ENCODE measurements at places on chromosomes 12 and 14.

GRCh38 chr14:81157431-81157830, 63.3 kb downstream of the GTF2A1 start:
- DNase-seq, result no peak

DNA sequence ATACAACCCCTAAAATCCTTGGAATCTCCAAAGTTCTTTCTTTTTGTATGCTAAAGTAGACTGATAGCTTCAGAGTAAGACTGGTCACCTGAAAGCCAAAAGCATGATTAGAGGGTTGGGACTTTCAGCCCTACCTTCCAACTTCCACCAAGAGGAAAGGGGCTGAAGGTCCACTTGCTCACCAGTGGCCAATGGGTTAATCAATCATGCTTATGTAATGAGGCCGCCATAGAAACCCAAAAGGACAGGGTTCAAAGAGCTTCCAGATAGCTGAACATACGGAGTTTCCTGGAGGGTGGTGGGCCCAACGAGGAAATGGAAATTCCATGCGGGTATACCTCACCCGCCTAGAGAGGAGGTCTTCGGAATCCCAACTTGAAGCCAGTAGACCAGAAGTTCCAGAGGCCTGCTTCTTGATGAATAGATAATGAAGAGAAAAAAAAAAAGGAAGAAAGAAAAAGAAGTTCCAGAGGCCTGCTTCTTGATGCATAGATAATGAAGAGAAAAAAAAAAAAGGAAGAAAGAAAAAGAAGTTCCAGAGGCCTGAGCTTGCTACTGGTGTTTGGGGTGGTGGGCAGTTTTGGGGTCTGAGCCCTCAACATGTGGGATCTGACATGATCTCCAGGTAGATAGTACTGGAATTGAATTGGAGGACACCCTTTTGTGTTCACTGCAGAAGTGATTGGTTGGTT, 11.2 kb upstream of the BTG1 start:
- no peak for DNase-seq

- DNase-seq, result no peak
Observed at GRCh38 chr12:116162071-116162470, 115.4 kb downstream of the MED13L start.

DNA sequence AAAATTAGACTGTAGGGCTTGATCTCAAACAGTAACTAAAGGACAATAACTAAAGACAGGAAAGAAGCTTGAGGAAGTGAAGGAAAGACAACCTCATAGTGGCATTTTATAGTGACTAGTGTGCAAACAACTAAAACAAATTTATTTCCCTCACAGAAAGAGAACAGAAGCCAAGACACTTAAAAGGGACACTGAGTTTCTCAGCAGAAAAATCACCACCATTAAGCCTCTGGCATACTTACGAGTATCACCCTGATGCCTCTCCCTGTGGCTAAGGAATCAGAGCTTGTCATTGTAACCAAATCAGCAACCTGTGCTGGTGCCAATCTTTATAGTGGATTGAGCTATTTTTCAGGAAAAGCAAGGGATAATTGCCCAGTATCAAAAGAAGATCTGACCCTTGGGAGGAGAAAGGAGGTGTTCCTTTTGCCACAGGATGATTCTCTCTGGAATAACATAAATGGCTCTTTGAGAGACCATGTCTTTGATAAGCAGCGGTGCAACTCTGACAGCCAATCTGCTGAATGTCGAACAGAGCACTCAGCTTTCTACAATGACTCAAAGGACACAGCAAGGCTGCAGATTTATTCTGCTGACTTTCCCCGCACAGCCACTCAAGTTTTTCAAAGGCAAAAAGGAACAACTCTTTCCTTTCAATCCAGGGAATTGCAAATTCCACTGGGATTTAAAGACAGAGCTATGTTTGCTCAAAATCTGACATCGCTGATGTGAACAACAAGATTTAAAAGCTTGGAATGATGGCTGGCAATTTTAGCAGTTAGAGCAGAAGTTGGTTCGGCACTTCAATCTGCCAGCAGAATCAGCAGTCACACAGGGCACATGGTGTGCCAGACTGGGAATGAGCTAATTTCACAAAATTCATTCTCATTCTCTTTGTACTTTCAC, 34.6 kb downstream of the ATF7 start:
- DNase-seq, result peak; percentile 38

GRCh38 chr12:109720152-109720856, 6.7 kb downstream of the FAM222A start:
- DNase-seq, result no peak

- no peak for DNase-seq
Observed at GRCh38 chr12:115335594-115335993, 651.6 kb upstream of the TBX3 start.

GRCh38 chr12:115450710-115451109, 766.7 kb upstream of the TBX3 start:
- DNase-seq, result no peak
